ENCODE measurements at places on chromosomes 13 and 19.
A peak's percentile ranks its signal among the peaks of the same experiment; 100 is the strongest.

DNA sequence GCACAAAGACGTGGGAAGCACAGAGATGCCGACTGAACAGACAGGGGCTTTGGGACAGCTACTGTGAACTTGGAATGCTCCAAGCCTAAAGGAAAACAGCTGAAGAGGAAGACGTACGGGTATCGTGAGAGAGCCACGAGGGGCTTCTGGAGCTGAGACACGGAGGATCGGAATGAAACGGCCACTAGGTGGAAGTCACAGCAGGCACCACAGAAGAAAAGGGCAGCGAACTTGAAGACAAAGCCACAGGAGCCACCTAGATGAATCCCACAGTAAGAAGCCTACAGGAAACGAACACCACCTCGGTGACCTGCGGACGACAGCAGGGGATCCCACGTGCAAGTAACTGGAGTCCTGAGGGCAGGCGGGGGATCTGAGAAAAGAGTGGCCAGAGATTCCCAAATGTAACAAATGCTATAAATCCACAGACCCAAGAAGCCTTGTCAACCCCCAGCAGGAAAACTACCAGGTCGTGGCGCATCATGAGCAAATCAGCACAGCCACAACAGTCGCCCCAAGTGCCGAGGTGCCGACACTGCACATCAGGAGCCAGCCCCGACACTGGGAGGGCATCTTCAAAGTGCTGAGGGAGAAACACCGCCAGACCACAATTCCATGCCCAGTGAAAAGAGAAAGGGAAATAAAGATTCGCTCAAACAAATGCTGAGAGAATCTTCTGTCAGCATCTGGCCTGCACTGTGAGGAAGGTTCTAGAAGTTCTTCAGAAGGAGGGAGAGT, 39.3 kb upstream of the ISYNA1 start:
- no peak for DNase-seq

GRCh38 chr13:31168736-31169135, 7.0 kb upstream of the HSPH1 start:
- no peak for DNase-seq

DNA sequence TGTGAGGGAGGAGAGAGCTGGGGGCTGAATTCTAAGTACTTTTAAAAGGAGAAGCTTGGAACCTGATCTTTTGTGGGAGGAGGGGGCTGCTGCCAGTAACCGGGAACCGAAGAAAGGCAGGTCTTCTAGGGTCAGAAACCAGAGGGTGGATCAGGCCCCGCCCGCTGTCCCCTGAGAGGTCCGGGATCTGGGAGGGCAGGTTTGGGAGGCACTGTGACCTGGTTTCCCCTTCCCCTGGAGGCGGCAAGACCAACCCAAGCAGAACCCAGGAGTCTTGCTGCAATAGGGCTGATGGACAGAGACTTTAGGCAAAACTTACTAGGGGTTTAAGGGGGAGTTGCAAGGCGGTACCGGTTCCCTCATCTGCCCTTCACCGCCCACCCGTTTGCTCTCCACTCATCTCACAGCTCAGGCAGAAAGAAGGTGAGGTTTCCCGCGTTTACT, 707 bp upstream of the KLK8 start:
- no peak for DNase-seq

GRCh38 chr19:29308977-29309590, 96.1 kb upstream of the UQCRFS1 start:
- no peak for DNase-seq

- DNase-seq: no peak
Observed at GRCh38 chr13:77827332-77827731, 91.3 kb downstream of the EDNRB start.

DNA sequence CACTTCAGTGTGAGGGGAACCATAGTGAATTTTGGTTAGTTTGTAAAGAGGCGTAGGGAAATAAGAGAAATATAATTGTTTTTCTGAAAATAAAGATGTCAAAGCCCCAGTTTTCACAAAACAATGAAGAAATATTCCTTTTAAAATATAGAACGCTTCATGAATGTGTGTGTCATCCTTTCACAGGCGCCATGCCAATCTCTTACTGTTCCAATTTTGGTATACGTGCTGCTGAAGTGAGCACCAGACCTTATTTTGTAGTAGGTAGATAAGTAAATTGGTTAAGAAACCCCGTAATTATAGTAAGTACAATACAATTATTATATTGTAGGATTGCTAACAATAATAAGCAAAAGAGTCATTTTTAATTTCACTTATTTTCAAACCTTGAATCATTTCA, 43.3 kb downstream of the NAA16 start:
- no peak for DNase-seq

GRCh38 chr13:21796066-21796465, 125.2 kb downstream of the FGF9 start:
- DNase-seq: no peak

DNA sequence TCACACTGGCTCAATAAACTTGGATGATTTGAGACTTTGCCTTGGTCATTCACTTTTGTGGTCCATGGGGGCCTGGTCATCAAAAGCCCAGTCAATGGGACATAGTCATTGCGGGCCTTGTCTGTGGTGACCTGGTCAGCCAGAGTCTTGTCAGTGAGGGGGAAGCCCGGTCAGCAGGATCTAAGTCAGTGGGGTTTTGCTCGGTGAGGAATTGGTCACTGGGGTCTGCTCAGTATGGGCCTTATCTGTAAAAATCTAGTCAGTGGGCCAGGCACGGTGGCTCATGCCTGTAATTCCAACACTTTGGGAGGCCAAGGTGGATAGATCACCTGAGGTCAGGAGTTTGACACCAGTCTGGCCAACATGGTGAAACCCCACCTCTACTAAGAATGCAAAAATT, 63.7 kb upstream of the TPM4 start:
- no peak for DNase-seq

DNA sequence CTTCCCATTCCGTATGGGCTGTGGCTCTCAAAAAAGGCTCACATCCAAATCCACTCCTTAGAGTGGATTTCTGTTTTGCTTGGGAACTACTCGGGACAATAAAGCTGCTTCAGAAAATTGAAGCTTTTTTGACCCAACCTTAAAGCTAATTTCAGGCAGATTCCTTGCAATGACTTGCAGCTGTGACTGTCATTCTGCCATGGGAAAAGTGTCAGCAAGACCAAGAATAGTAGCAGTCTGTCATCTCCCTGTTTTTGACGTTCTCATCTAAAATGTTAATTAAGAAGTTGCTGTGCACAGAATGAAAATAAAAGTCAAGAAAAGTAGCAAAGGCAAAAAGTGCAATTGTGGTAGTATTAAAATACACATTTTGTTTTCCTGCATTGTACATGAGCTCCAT, 304.7 kb downstream of the COG6 start:
- no peak for DNase-seq

DNA sequence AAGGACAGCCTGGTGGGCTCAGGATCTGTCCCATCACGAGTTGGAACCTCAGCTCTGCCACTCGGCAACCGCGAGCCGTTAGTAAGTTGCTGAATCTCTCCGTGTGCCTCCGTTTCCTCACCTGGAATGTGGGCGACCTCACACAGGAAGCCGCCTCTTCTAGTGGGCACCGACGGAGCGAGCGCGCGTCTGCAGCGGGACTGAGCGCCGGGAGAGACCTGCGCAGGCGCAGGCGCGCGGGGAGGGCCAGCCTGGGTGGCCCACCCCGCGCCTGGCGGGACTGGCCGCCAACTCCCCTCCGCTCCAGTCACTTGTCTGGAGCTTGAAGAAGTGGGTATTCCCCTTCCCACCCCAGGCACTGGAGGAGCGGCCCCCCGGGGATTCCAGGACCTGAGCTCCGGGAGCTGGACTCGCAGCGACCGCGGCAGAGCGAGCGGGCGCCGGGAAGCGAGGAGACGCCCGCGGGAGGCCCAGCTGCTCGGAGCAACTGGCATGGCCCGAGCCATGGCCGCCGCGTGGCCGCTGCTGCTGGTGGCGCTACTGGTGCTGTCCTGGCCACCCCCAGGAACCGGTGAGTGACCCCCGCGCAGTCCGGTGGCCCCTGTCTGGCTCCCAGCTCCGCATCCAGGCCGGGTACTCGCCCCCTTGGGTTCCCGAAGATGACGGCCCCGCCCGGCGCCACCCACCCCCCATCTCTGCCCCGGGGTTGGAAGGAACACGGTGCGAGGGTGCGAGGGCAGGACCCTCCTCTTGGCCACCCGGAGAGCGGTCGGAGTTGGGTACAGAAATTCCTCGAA, at the start of gene PVR:
Gene PVR (plus strand): TSS at position 306 of the 797 bp plus-strand sequence. CDS start 187 bp downstream, at position 493.
- peak; percentile 82 for DNase-seq

- DNase-seq: no peak
Observed at GRCh38 chr19:6017576-6017975, 39.6 kb upstream of the RANBP3 start.

DNA sequence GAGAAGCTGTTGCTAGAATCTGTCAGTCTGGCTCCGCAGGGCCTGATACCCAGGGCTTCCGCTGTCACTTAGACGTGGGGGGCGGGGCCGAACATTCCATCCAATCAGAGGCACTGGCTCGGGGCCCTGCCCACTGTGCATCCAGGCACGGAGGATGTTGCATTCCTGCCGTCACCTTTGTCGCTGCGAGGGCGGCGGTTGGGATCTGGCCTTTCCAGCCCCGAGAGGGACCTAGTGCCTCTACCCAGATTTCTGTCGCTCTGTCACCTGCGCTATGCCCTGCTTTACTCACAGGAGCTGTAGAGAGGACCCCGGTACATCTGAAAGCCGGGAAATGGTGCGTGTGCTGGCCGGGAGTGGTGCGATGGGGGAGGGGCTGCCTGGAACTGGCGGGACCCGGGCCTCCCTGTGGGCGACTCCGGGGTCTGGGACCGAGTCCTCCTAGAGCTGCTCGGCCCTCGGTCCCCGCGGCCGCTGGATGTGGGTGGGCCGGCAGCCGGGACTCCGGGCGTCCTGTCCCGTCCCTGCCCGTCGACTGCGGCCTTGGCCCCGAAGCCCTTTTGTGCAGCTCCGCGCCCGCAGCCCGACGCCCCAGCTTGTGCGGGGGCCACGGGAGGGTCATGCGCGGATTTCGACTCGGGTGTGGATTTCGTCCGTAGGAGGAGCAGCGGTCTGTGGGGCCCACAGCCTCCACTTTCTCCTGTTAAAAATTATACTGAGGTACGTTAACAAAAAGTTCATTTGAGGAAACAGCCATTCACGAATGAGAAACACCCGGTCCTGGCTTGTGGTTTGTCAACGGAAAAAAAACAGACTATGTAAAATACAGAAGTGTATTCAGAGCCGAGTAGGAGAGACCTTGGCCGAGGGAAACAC, at the start of gene ZNF439:
Gene ZNF439 (plus strand): TSS at position 133 of the 876 bp plus-strand sequence. CDS start 142 bp downstream, at position 275.
- DNase-seq: peak; percentile 92

GRCh38 chr13:24692561-24692960, 12.4 kb downstream of the ATP12A start:
- DNase-seq: no peak

DNA sequence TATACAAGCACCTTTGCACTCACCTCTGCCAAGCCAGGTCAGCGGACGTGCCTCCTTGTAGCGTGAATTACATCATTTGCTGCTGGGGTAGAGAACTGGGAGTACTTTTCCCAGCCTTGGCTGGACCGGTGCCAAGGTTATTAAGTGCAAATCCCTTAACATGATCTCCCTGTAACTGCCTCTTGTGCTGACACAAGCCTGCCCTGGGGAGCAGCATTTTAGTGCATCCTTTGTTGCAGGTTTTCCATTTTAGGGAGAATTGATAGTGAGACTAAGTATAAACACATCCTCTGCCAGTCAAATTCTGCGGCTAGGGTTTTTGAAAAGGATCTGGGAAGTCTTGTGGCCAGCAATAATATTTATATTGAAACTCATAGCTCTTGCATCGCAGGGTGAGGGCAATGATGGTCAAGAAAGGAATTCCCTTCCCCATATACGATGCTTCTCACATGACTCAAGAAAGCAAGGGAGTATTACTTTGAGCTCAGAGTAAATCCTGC, 32.7 kb upstream of the DCLK1 start:
- DNase-seq: no peak

GRCh38 chr19:7706955-7707456, 5.1 kb upstream of the FCER2 start:
- no peak for DNase-seq

GRCh38 chr19:33758541-33759013, 38.1 kb upstream of the KCTD15 start:
- no peak for DNase-seq

GRCh38 chr13:39787086-39787487, 131.6 kb downstream of the COG6 start:
- no peak for DNase-seq

GRCh38 chr13:76667551-76667950, 218.7 kb downstream of the KCTD12 start:
- no peak for DNase-seq
